ENCODE measurements at places on chromosomes 7 and 10. TPM values are rescaled to one million over a fixed set of nuclear protein-coding genes. Genes with fewer than 3 reads are reported as not detected.
A peak's percentile ranks its signal among the peaks of the same experiment; 100 is the strongest.

GRCh38 chr10:119663866-119664698, 12.9 kb downstream of the BAG3 start:
- DNase-seq: peak; percentile 48
- H3K4me3 ChIP-seq: peak overlapping the region; percentile 23
- H3K27ac ChIP-seq: peak overlapping the region; percentile 87
- no peaks in the 10 kb centered on the region for H3K27me3 ChIP-seq

DNA sequence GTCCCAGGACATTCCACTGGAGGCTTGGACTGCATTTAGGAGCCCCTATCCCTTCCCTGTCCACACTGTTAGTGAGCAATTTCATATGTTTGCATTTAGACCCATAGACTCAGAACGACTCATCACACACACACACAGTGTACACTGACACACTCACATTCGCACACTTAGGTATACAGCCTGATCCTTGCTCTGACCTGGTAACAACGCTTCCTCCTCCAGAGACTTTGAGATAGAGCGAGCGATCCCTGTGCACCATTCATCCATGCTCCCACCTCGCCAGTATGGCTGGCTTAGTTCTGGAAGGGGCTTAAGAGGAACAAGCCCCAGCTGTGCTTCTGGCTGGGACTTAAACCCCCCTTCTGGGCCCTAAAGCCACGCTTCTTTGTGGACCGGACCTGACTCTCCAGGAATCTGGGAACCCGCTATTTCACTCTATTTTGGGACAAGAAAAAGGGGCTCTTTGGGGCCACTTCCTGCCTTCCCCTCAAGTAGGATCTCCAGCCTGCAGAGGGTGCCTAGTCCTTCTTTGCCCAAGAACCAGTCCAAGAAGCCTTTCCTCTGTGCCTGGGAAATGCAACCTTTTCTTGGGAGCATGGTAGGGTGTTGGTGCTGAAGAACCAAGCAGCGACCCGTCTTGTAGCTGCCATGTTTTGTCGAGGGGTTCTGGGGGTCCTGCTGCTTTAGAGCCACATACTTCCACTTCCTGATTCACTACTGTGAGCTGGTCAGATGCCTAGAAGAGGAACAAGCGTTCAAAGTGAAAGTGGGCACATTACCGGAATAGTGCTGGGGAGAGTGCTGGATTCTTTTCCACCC, 1.1 kb upstream of the HOXA13 start:
- peaks cover 6% of the 10 kb centered on the region for H3K4me1 ChIP-seq
- DNase-seq: no peak
- H3K27ac ChIP-seq: no peak overlapping the region
- peaks cover 39% of the 10 kb centered on the region for H3K27me3 ChIP-seq

- no peak overlapping the region for H3K27ac ChIP-seq
- no peak overlapping the region for H3K4me3 ChIP-seq
- no peaks in the 10 kb centered on the region for H3K27me3 ChIP-seq
- DNase-seq: no peak
- H3K36me3 ChIP-seq: no peaks in the 10 kb centered on the region
These were observed 331.5 kb upstream of the AKR1E2 start for GRCh38 chr10:4494551-4494950.

- no peak overlapping the region for H3K27ac ChIP-seq
- no peak for DNase-seq
- H3K36me3 ChIP-seq: no peaks in the 10 kb centered on the region
These were observed 2.3 kb downstream of the DMTF1 start for GRCh38 chr7:87154569-87154968.

GRCh38 chr7:136027160-136027559, 50.0 kb upstream of the MTPN start:
- H3K27me3 ChIP-seq: no peaks in the 10 kb centered on the region
- no peak overlapping the region for H3K4me3 ChIP-seq
- H3K27ac ChIP-seq: no peak overlapping the region

GRCh38 chr7:67857698-67858097, 861.1 kb downstream of the TYW1 start:
- H3K27ac ChIP-seq: no peak overlapping the region
- no peaks in the 10 kb centered on the region for H3K36me3 ChIP-seq
- no peaks in the 10 kb centered on the region for H3K27me3 ChIP-seq

- H3K4me3 ChIP-seq: no peak overlapping the region
- H3K4me1 ChIP-seq: no peaks in the 10 kb centered on the region
- DNase-seq: no peak
- no peaks in the 10 kb centered on the region for H3K36me3 ChIP-seq
- H3K27ac ChIP-seq: no peak overlapping the region
These were observed 36.5 kb downstream of the MCU start for GRCh38 chr10:72728462-72728861.

GRCh38 chr10:129328546-129328945, 138.5 kb upstream of the MGMT start:
- no peak overlapping the region for H3K27ac ChIP-seq
- DNase-seq: no peak
- no peaks in the 10 kb centered on the region for H3K4me1 ChIP-seq
- H3K4me3 ChIP-seq: no peak overlapping the region
- H3K27me3 ChIP-seq: no peaks in the 10 kb centered on the region

Gene ADAM22
- 5.6 TPM for total RNA-seq

Gene MSS51
- total RNA-seq: 4.7 TPM

Gene BLNK
- 1.4 TPM for total RNA-seq

Gene KLF14
- total RNA-seq: not detected

Data from T-cell (primary cell).